ENCODE measurements at places on chromosomes 1 and 21. TPM values are rescaled to one million over a fixed set of nuclear protein-coding genes. Genes with fewer than 3 reads are reported as not detected.

Gene GSTM5
- total RNA-seq: 13.0 TPM

Gene TEDDM1
- not detected for total RNA-seq

DNA sequence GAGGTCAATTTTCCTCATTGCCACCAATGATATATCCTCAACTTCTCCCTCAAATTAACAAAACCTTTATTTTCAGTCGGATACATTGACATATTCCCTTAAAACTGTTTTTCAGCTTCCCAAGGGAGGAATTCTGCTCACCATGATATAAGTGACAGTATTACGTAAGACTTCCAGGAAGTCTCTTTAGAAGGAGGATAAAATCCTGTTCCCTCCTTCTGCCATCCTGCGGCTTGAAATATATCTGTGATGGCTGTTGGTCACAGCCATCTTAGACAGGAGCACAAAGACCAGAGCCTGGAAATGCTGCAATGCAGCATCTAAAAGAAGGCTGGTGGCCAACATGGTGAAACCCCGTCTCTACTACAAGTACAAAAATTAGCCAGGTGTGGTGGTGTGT is 270.4 kb downstream of the GPATCH2 start:
- no peak for DNase-seq

DNA sequence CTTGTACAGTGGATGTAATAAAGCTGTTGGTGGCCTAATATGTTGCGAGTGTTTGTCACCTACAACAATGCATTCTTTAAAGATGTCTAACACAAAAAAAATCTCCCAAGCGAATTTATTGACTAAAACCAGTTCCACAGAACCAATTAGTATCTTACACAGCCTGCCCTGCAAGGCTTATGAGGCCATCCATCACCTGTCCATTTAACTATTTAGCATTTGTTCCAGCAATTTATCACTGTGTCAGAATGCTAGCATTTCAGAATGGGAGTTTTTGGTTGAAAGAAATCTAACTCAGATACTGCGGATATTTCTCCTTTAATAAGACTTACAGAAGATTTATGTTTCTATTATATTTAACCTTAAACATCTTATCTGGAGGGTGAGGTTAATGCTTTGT is 831.1 kb upstream of the PRMT6 start:
- no peak for DNase-seq

- DNase-seq: no peak
These were observed 57.6 kb downstream of the DNM3 start for GRCh38 chr1:171898941-171899340.

DNA sequence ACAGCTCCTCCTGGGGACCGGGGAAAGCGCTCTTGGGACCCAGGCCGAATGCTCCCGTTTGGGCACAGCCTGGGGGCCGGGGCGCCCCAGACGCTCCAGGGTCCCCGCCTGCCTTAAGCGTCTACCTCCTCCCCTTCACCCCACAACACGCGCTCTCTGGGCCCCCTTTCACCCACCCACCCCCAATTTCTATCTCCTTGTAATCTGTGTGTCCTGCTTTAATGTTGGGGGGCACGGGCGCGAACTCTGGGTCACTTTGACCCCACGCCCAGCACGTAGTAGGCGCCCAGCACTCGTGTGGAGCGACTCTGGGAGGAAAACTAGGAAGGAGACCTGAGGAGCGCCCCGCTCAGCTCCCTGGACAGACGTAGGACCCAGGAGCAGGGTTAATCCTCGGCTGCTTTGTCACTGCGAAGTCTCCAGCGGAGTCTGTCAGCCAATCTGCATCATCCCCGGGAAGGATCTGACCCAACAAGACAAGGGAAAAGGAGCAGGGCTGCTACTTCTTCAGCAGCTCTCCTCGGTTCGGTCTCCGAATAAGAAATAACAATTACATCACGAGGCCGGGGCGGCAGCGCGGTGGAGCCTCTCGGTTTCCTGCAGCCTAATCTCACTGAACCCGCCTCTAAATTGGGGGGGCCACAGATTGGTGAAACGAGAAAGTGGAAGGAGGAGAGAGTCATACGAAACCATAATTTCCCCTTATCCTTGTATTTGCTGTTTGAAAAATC is 757 bp upstream of the NRIP1 start:
- DNase-seq: peak; percentile 90

GRCh38 chr1:156839426-156840109 is 19.3 kb downstream of the INSRR start:
- DNase-seq: no peak

GRCh38 chr21:17002594-17003257 is 510.1 kb upstream of the CXADR start:
- DNase-seq: peak; percentile 7

GRCh38 chr1:101122452-101123166 is 97.0 kb upstream of the DPH5 start:
- no peak for DNase-seq

Measured in fibroblast of the aortic adventitia (primary cell).